ENCODE measurements at places on chromosomes 5 and 9.

DNA sequence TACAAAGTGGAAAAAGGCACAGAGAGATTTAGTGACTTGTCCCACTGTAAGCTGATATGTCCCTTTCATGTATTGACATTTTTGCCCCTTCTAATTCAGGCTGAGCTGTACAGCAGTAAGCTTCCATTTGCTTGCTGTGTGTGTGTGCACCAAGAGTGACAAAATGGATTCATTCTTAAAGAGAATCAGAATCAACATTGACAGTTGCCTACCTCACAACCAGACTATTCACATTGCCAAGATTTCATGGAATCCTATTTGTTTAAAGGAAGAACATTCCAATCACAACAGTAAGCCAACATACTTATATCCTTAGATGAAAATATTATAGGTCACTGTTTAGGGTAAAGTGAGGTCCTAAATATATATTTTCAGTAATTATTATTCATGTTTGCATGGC, 102.6 kb downstream of the TMEM232 start:
- DNase-seq = no peak

DNA sequence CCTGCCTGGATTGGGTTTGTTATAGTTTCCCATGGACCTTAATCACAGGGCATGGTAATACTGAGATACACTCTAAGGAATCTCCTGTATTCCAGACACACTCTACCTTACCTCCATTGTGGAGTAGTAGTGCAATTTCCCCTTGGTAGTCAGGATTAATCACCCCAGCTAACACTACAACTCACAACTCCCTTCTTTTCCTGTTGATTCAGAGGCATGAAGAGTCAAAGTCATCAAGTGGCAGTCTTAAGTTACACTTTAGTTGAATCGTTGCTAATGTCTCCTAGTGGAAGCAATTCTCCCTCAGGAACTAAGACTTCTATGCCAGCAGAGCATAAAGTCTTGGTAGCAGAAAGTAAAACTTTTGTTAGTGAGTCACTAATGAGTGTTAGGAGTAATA, 122.7 kb upstream of the APC start:
- no peak for DNase-seq

DNA sequence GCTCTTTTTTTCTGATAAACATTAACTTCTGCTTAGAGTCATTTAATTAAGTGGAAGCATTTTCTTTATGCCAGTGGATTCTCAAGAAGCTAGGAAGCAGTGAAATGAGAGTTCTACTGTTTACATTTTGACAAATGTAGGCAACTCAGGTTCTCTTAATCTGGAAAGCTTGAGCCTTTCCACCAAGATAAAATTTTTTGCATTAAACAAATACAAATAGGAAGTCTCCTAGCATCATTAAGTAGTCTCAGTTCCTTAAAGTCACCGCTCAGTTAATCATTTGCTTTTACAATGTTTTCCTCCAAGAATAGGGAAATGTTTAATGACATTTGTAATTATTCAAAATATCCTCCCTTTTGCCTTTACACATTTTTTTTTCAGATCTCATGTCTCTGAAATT, 290.4 kb upstream of the PDE4D start:
- no peak for DNase-seq

DNA sequence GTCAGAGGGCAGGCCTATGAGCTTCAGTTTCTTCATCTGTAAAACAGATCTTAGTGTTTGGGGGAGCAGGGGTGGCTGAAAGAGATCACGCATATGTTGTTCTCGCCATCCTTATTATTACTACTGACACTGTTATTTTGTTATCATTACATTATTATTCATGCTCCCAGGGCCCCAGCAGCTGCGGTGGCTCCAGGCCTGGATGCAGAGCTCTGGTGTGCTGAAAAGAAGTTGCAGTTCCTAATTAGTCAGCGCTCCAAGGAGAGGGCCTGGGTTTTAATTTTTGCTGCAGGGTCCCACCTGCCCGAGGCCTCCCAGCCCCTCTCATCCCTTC, 19.5 kb downstream of the CXXC5 start:
- peak; percentile 59 for DNase-seq

DNA sequence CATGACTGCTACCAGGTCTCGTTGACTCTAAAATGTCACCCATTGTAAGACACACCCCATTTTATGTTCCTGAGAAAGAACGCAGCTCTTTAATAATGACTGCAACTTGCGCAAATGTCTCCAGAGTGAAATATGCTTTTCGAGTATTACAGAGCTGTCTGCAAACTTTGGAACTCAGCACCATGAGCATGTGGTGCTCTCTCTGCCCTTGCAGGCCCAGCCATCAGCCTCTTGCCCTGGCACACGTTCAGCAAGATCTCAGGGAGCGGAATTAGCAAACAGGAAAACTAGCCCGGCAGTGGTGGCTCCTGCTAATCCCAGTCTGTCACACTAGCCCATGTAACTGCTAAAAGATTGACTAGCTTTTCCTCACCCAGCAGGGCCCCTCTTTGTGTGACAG, 114.5 kb upstream of the SLC1A3 start:
- DNase-seq = no peak

- DNase-seq = no peak
These were observed 53.9 kb downstream of the ZNF366 start for GRCh38 chr5:72453246-72453775.

All from SK-N-SH (cell line).